ENCODE measurements at places on chromosomes 3 and 15. TPM values are rescaled to one million over a fixed set of nuclear protein-coding genes. Genes with fewer than 3 reads are reported as not detected.

- DNase-seq, result no peak
Measured at GRCh38 chr3:37097776-37098175, 76.6 kb downstream of the LRRFIP2 start.

DNA sequence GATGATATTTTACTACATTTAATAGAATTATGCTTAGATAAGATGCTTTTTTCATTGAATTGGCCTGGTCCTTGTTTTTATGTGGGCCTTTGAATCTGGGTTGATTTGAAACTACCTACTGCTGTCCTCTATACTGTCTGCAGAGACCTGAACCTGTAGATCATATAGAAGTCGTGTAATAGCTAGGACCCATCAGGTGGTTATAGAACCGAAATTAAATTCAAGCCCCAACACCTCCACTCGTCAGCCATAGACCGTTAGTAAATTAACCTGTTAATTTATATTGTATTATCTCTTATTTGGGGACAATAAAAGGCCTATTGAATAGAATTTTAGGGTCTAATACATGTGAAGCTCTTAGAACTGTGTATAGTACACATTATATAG lies 108.4 kb downstream of the MBNL1 start:
- DNase-seq, result no peak

DNA sequence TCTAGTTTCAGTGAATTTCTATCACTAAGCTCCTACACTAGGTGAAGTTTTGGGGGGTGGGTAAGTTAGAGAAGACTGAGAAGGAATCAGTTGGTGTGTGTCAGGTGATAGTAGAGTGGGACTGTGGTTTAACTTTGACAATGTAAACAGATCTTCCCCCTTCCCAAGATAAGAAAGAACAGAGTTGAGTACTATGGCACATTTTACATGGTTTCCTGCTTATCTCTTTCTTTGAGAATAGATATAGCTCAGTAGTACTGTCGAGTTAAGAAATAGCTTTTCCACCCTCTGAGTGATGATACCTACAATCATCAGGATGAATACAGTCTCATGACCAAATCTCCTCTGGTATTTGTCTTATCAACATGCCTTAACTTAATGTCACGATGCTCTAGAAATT lies 42.8 kb downstream of the GAP43 start:
- DNase-seq, result no peak

DNA sequence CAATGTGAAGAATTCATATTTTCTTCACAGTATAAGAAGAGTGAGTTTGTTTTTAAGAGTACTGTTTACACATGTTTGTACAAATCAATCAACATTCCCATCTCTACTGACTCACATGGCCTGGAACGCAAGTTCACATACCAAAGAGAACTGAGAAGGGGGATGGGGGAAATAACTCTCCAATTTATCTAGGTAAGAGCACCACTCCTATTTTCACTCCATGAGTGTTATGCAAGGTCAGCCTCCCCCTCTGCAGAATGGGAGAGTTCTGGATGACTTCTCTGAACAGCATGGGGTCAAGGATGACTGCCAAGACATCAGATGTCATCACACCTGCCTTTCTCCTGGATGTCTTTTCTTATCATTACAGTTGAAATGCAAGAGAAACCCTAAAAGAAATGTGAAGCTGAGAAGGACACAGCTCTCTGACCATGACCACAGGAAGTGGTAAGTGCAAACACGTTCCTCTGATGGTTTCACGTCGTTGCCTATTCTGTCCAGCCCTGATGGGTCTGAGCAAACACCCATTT lies 95.2 kb downstream of the SEMA6D start:
- DNase-seq, result no peak

DNA sequence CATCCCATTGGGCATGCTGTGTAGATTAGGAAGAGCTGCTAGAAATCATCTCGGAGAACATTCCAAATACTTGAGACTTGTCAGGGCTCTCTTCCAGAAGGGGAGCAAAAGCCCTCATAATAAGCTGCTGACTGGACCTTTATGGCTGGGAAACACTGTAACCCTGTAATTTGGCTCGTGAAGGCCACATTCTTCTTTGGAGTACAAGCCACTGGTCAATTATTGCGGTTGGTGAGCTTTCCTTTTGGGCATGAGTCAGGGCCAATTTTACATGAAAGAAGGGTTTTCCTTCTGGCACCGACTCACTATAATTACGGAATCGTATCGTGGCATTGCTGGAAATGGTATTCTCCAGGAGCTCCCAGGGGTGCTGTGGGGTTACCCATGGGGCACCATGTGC lies 434.5 kb upstream of the RGMA start:
- DNase-seq, result no peak

DNA sequence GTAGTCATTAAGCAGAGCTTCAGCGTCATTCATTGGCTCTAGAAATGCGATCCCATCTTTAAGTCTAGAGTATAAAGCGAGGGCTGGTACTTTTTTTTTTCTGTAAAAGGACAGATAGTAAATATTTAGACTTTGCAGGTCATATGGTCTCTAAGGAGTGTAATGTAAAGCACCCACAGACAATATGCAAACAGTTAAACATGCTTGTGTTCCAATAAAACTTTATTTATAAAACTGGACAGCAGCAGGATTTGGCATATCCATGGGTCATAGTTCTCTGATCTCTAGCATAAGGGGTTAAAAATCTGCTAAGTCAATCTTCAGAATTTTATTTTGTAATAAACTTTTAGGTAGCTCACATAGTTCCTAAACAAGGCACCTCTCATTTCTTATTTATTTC lies 226.8 kb upstream of the TBC1D5 start:
- no peak for DNase-seq

GRCh38 chr3:171566803-171567422 lies 106.7 kb upstream of the TNIK start:
- no peak for DNase-seq

DNA sequence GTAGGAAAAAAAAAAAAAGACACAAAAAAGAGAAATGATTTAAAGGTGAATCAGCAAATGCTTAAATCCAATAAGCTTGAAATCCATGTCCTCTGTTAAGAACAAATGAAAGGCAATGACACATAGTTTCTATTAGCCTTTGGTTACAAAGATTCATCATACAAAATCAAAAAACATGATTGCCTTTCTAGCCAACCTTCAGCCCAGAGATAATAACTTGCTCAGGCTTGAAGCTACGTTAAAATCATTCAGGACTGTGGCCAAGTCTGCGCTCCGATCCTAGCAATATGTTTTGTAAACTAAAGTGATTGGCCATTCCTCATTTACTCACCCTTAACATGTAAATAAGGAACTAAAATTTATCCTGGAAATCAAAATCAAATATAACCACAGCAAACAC lies 556.7 kb downstream of the FGF12 start:
- DNase-seq, result no peak

DNA sequence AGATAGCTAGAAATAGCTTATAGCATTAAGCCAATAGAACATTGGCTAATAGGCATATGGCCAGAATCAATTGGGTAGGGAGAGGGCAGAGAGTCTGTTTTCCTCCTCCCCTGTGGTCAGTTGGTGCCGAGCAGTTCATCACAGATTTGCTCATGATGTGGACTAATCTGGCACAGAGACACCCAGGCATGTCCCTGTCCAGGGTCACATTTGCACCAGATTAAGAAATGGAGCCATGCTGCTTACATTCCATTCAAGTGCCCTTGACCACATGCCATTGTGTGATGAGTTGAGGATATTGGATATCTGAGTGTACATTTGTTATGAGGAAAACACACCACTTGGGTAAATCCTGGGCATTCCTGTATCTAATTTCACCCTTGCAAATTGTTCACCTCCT lies 53.4 kb downstream of the USP13 start:
- DNase-seq, result no peak

- DNase-seq, result peak; percentile 9
Measured at GRCh38 chr15:99450896-99451358, 114.9 kb upstream of the MEF2A start.

GRCh38 chr3:48919215-48920138 lies 835 bp downstream of the ARIH2 start:
- DNase-seq, result no peak

DNA sequence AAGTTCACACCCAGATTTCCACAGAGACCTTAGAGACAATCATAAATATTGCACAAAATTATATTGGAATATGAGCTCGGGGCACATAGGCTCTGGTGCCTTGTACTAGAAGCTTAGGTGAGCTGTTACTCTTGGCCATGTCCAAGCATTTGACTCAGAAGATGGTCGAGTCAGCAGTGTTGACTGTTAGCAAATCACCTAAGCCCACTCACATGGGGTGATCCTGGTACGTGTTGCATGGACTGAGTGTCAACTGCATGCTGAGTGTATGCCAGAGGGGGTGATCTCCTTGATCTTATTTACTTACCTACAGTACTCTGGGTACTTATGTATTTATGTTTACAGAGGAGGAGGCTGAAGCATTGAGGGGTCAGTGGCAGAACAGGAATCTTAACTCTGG lies 14.0 kb downstream of the SMAD3 start:
- no peak for DNase-seq

GRCh38 chr3:122572940-122573412 lies 4.5 kb upstream of the PARP15 start:
- DNase-seq, result no peak

- DNase-seq, result no peak
Measured at GRCh38 chr15:64928626-64929220, 17.0 kb downstream of the ANKDD1A start.

CXCR6 gene
- total RNA-seq, result not detected

HHATL gene
- not detected for total RNA-seq

TEX9 gene
- 31.3 TPM for total RNA-seq

FAM81A gene
- 6.2 TPM for total RNA-seq

SLC9A9 gene
- 9.4 TPM for total RNA-seq

TUSC7 gene
- not detected for total RNA-seq
